ENCODE measurements at places on chromosomes 5 and 9.

GRCh38 chr5:149464796-149465489 lies 85.9 kb upstream of the IL17B start:
- DNase-seq, result no peak

GRCh38 chr5:38799556-38800377 lies 46.0 kb upstream of the OSMR start:
- no peak for DNase-seq

DNA sequence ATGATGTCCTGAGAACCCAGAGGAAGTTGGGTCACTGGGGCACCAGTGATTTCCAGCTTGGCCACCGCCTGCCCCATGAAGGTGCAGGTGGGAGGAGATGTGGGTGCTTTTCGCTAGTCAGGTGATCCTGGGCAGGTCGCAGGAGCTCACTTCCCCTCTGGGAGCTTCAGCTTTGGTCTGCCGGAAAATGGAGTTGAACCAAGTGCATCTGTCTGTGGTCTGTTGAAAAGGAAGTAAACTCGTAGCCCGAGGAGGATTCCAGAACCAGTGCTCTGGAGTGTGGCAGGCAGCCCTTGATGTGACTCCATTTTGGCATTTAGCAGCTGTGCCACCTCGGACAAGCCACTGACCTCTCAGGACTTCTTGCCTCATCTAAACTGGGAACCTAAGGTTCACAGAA lies 81.8 kb upstream of the HRH2 start:
- no peak for DNase-seq

DNA sequence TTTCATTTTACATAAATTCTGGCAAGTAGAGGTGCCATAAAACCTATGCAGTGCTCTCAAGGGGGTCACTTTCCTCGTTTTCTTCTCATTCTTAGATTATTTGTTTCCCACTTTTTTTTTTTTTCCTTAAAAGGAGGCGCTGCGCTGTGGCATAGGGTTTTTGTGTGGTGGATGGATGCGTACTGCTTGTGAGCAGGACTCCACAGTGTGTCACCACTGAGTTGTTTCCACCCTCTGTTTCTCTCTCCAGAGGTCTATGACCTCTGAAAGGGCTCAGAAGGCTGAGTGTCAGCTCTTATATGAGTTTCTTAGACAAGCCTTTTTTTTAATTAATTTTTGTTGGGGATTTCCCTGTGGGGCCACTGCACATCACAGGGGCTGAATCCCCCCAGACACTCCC lies 13.6 kb upstream of the CLTB start:
- DNase-seq, result no peak

GRCh38 chr5:17398866-17399835 lies 98.9 kb upstream of the TAF11L2 start:
- no peak for DNase-seq

- DNase-seq, result no peak
Measured at GRCh38 chr9:99411479-99412115, 189.5 kb downstream of the SEC61B start.

DNA sequence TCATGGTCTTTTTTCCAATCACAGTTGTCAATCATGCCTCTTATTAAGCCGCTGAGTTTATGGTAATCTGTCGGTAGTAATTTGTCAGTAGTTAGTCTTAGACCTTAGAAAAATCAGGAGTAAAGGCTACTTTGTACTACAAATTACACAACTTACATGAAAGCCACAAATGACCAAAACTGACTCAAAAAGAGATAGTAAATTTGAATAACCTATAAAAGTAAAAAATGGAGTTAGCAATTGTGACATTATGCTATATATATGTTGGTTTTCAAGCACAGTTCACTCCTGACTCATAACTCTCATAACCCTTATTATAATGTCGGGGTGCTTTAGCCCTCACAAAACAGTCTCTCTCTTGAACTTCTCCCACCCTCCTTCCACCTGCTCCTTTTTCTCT lies 251.8 kb downstream of the ROR2 start:
- DNase-seq, result no peak

- no peak for DNase-seq
Measured at GRCh38 chr9:124840300-124840833, 12.9 kb upstream of the WDR38 start.

GRCh38 chr9:87067426-87067825 lies 120.1 kb upstream of the GAS1 start:
- no peak for DNase-seq

- no peak for DNase-seq
Measured at GRCh38 chr9:108100571-108100970, 611.0 kb upstream of the KLF4 start.

- DNase-seq, result no peak
Measured at GRCh38 chr9:28056006-28056405, 482.7 kb upstream of the C9orf72 start.

- DNase-seq, result no peak
Measured at GRCh38 chr5:18216016-18216415, 581.8 kb downstream of the TAF11L14 start.

DNA sequence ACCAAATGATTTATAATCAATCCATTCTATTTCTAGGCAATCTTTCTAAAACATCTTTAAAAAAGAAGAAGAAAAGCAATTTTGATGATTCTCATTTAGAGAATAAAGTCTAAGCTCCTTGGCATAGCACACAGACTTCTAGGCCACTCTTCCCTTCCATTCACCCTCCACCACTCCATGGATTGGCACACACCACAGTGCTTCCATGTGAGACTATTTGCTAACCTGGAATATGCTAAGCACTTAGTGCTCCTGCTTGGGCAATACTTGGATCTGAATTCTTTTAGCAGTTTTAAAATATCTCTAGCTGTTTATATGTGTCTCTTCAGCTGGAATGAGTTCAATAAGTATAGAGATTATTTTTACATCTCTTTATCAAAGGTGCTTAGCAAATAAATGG lies 177.6 kb upstream of the FBXL7 start:
- DNase-seq, result no peak

GRCh38 chr5:178304761-178305645 lies 72.4 kb upstream of the PHYKPL start:
- no peak for DNase-seq

DNA sequence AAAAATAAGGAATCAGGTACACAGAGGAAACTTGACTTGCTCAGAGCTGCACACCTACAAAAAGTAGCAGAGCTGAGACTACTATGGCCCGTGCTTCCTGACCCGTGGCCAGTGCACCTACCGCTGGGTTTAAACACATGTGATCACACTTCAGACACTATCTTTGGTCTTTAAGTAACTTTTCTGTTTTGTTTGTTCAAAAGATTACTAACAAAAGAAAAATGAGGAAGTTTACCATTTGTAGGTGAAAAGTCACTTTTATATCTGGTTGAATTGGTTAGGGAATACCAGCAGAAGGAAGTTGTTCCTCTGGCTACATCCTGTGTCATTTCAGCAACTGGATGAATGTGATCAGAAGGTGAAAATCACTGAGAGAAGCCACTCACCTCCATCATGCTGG lies 6.5 kb upstream of the SYK start:
- DNase-seq, result no peak

GRCh38 chr9:1117439-1117838 lies 67.3 kb downstream of the DMRT2 start:
- DNase-seq, result no peak

DNA sequence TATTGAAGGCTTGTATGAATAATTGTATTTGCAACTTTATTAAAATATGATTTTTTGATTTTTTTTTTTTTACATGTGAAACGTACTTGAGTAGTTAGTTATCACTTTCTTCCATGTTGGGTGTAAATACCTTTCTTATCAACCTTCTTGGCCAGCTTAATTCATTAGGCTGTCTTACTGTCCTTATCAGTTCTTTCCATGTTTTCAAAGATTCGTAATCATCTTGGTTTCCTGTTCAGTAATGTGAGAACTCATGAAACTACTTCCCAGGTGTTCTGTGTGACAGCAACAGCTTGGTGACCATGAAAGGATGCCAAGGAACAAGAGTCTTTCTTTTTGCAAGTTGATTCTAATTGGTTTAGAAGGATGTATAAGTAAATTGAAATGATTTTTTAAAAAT lies 100.0 kb downstream of the ADGRV1 start:
- DNase-seq, result no peak

DNA sequence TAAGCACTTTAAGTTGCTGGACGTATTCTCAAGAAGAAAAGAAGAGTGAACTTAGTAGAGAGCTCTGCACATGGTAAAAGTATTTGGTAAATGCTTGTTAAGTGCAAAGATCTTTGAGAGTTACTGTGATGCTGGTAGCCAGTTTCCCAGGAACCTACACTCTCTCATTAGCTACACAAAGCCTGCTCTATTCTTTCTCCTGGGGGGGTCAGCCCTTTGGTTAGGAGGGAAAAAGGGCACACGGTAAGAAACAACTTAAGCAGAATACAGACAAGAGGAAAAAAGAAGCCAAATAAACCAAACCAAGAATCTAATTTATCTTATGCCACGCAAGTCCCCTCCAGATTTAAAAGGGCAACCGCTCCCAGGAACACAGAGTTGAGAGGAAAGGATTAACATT lies 1100.1 kb upstream of the CDH10 start:
- no peak for DNase-seq

- DNase-seq, result no peak
Measured at GRCh38 chr5:92946546-92946945, 634.5 kb downstream of the NR2F1-AS1 start.

DNA sequence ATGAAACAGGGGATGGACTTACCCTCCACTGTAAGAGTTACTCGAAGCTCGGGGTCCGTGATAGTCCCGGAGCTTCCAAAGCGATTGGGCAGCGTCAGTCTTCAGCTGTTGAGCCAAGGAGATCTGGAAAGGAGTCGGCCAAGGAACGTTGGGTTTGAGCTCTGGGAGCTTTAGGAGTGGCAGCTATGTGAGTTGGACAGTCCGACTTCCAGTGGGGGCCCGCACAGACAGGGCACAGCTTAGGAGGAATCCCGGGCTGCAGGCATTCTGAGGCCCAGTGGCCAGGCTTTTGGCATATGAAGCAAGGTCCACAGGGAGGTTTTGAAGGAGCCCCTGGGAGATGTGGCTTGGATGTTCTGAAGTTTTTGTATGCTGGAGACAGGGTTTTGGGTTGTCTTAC lies 72.7 kb downstream of the PHAX start:
- DNase-seq, result no peak

DNA sequence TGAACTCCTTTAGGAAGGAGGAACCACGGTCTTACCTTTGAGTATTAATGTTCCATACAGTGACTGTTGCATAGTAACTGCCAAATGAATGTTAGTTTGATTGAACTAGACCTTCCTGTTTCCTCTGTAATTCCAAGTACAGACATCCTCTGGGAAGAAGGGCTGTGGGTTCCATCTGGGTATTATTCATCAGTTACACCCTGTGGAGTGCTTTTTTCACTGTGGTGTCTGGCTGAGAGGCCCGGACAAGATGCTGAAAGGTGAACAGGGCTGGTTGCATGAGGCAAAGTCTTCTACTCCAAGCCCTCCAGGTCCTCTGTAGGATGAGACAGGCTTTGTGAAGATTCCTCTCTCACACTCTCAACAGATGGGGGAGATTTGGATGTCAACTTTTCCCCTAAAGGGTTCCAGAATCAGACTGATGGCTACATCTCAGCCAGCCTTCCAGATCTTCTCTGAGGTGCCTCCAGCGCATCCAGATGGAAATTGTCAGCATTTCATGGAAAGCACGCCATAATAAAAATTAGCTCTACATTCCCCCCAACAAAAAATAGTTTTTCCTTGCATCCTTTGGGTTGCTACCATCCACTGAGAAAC lies 230.9 kb downstream of the GAS1 start:
- DNase-seq, result no peak

DNA sequence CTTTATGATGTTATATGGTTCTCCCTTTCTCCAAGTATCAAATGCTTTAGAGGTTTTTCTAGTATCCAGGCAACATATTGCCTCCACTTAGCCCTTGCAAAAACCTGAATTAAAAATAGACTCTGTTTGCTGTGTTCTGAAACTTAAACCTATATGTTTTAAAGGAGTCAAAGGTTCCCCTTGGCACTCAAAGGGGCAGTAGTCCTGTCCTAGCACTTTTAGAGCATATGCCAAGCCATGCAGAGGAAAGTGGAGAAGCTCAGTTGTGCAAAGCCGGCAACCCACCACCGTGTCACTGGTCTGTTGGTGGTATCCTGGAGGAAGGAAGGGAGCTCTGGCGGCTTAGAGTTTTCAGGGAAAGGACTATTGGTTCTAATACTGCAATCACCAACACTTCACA lies 154.3 kb downstream of the PIP5K1B start:
- DNase-seq, result no peak

GRCh38 chr9:117779760-117780159 lies 75.6 kb downstream of the TLR4 start:
- no peak for DNase-seq

DNA sequence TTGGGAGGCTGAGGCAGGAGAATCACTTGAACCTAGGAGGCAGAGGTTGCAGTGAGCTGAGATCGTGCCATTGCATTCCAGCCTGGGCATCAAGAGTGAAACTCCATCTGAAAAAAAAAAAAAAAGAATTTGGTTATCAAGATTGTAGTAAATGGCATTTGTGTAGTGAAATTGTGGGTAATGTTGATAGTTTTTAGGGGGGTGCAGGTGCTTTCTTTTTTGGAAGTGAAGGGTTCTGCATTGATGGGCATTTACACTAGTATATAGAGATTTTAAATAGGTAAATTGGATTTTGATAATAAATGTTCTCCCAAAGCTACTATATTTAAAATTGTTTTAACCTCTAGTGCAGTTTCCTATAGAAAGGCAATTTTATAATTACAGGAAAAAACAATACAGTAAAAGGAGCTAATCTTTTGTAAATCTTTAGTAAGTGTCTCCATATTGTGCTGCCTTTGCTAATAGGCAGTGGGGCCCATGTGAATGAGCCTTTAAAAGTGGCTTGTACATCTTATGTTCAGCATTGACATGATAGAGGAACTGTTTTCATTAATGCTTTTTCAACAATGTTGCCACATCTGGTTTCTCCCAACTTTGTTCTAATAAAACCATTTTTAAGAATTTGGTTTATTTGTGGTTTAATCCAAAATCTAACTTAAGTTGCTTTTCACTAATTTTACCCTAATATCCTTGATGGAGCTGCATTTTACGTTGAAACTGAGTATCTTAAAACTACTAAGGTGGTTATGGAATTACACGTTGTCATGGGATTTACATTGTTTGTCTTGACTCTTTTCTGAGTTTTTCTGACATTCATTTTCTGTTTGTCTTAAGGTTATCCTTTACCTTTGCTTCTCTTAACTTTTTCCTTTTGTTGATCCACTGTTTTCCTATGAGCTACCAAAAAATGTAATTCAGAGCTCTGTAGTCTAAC lies 11.1 kb downstream of the MATR3 start:
- DNase-seq, result no peak

DNA sequence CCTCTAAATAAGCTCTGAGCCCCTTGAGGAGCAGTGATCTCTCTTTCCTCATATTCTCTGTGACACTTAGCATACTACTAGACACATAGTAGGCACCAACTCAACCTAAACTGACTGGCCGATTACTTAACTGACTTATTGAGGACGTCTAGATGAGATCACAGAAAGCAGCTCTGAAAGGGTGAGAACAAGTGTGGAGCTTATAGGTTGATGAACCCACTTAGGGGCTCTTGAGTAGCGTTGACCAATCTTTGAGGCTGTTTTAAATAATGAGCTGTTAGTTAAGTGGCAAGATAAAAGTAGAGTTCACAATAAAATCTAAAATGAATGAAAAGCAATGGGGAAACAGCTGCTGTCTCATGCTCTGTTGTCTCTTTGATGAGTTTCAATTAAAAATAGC lies 124.7 kb upstream of the TNPO1 start:
- no peak for DNase-seq

- no peak for DNase-seq
Measured at GRCh38 chr5:116063950-116064349, 20.9 kb upstream of the COMMD10 start.

- no peak for DNase-seq
Measured at GRCh38 chr5:169778622-169779596, 141.8 kb downstream of the DOCK2 start.

Data from stimulated activated CD8-positive, alpha-beta memory T cell treated with anti-CD3 and anti-CD28 coated beads, Interleukin-15, amount 100 ng/mL, for 24 hours (primary cell).